ENCODE measurements at places on chromosomes 3 and 15.
A peak's percentile ranks its signal among the peaks of the same experiment; 100 is the strongest.

- DNase-seq: no peak
Observed at GRCh38 chr3:129837065-129837642, 56.4 kb downstream of the TMCC1 start.

GRCh38 chr3:169764312-169764881 lies 463 bp downstream of the TERC start:
- peak; percentile 50 for DNase-seq

GRCh38 chr3:40718681-40719080 lies 193.9 kb downstream of the ZNF621 start:
- no peak for DNase-seq

DNA sequence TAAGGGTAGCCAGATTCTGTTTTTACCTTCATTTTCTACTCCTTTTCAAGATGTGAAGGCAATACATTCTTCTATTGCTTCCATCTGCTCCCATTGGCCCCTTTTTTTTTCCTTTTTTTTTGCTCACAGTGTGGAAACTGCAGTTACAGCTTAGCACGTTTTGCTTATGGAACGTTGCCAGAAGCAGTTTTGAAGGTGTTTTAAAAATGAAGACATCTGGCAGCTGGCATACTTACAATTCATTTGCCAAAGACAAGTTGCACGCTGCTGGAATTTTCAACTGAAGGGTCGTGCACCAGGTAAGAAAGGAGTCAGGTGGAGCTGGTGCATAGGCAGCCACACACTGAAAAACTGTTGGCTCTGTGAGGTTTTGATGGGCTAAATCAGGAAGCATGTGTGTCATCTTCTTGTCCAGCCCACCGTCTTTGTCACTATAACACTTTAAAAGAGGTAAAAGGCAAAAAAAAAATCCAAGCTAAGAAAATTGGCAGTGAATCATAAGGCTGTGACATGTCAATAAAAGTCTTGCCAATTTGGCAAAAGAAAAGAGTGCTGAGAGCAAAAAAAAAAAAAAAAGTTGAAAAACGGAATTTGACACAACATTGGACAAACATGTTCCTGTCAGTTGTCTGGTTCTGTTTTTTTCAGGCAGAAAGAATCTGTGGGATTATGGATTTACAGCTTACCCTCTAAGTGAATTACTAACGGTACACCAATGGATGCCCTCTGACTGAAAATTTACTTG lies 225.4 kb upstream of the SOX2 start:
- no peak for DNase-seq

DNA sequence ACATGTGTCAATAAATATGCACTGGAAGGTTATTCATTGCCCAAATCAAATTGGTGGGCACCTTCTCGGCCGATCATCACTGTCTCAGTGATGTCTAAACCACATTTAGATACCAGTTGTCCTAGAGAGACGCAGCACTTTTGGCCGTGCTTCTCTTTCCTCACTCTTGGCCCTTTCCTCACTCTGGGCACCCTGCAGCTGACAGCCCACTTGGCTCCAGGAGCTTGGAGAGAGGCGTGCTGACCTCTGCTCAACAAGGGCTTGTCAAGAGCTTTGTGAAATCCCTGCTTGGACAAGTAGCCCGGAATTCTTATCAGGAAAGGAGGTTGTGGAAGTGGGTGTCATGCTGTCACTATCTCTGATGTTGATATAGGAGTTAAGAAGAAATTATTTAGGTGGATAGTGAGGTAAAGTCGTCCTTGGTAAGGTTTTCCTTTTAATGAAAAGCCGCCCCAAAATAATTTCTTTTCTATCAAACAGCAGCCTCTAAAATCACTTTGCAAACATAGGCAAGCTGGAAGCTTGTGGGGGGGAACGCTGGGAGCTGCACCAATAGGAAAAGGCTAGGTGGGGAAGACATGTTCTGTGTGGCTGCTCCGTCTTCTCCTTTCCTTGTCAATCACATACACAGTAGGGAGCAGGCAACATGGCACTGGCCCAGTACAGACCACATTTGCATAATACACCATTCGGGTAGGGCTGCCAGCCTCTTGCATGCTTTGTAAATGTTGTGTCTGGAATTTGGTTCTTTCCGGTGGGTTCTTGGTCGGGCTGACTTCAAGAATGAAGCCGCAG lies 126.8 kb upstream of the UBE3A start:
- DNase-seq: no peak

DNA sequence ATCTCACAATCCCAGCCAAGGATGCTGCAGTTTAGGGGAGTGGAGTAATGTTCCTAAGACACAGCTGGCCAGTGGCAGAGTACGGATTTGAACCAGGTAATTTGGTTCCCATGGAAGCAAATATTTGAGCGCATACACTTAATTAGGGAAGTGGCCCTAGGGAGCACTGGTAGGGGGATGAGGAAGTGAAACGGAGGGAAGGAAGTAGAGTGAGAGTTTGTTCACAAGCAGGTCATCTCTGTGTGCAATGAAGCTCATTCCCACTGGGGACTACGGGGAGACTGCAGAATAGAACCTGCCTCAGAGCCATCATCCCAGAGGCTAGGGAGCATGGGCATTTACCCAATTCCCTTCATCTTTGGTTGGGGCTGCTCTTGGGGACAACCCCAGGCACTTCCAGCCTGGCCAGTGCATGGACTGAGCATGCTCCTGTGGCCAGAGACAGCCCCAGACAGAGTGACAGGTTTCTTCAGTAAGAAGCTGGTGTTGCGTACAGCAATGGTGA lies 317.2 kb upstream of the PROK2 start:
- DNase-seq: no peak

- no peak for DNase-seq
Observed at GRCh38 chr3:126523745-126524428, at the start of gene CHST13. TSS of gene CHST13 (plus strand) at chr3:126524155. CDS start at chr3:126524333, 178 bp downstream.

Data from hematopoietic multipotent progenitor cell treated with erythropoietin and hydrocortisone succinate and interleukin-3 and kit ligand, for 17 days (in vitro differentiated cells).